ENCODE measurements at places on chromosomes 5 and 9.

DNA sequence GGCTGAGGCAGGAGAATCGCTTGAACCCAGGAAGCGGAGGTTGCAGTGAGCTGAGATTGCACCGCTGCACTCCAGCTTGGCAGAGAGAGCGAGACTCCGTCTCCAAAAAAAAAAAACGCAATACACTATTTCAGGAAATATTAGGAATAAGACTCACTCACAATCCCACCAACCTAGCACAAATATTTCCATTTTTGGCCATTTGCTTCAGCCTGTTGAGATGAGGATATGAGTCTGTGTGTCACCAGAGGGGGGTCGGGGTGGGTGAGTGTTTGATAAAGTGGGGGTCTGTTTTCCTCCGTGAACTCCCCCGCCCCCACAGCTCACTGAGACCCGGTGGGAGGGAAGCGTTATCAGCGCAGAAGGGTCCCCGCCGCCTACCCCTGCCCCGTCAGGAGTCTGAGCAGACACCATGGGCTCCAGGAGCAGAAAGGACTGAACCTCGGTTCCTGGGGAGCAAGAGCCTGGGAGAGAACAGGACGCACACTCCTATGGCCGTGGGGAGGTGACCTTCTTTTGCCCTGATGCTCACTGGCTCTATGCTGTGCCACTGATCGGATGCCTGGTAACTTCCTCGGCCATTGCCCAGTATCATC is 153.8 kb upstream of the PHYKPL start:
- no peak overlapping the region for H3K4me3 ChIP-seq
- DNase-seq, result no peak
- H3K27ac ChIP-seq, result no peak overlapping the region

- no peaks in the 10 kb centered on the region for H3K27me3 ChIP-seq
- no peaks in the 10 kb centered on the region for H3K36me3 ChIP-seq
- DNase-seq, result no peak
- no peak overlapping the region for H3K4me3 ChIP-seq
These were observed 26.4 kb upstream of the CTNNA1 start for GRCh38 chr5:138726848-138727247.

- H3K27me3 ChIP-seq, result no peaks in the 10 kb centered on the region
- DNase-seq, result no peak
- H3K4me3 ChIP-seq, result no peak overlapping the region
- H3K4me1 ChIP-seq, result no peaks in the 10 kb centered on the region
These were observed 36.0 kb upstream of the OLFM1 start for GRCh38 chr9:135051316-135052038.

DNA sequence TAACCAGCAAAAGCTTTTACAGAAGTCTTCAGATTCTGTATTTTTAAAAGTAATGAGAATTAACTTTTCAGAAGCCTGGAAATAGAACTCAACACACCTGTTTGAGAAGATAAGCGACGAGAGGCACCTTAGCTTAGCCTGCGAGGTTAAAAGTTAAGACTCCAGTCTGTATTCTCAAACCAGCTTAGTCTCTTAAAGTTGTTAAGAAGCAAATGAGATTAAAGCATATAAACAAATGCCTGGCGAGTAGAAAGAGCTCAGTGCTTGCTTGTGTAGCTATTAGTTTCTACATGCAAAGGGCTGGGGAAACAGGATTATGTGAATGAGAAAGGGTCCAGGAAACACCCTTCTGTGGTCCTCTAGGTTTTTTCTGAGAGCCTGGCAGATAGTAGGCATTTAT is 51.7 kb downstream of the MTAP start:
- H3K4me1 ChIP-seq, result no peaks in the 10 kb centered on the region
- H3K4me3 ChIP-seq, result no peak overlapping the region
- H3K36me3 ChIP-seq, result peaks cover 17% of the 10 kb centered on the region
- no peaks in the 10 kb centered on the region for H3K27me3 ChIP-seq
- DNase-seq, result no peak

DNA sequence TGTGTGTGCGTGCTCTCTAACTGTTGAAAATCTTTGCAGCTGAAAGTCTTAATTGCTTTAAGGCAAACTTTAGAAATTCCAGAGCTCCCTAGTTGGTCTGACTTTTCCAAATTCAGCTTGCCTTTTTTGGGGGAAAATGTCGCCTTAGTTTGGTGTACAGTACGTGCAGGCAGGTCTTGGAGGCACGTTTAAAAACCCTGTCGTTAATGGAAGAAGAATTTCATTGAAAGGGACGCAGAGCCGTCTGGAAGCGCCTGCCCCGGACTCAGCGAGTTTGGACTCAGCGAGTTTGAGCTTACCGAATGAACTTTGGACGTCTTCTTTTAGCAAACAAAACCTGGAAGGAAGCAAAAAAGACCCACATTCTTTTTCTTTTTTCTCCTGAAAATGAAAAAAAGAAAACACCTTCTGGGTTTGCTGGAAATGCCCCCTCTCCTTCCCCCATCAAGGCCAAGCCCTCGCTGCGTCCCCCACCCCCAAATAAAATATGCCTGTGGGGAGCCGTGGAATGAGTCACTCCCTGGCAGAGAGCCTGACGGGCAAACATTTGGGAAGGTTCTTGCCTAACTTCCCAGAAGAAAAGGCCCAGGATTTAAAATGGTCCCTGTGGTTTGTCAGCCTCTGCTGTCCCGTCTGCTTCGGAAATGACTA is 1.5 kb downstream of the NEK6 start:
- peak; percentile 48 for DNase-seq
- H3K27me3 ChIP-seq, result no peaks in the 10 kb centered on the region
- H3K4me1 ChIP-seq, result peaks cover 11% of the 10 kb centered on the region

Measured in gastrocnemius medialis (tissue), 4 donors.